ENCODE measurements at places on chromosomes 2 and 18.

GRCh38 chr2:120564213-120565094 lies 171.2 kb upstream of the GLI2 start:
- DNase-seq, result peak; percentile 48

DNA sequence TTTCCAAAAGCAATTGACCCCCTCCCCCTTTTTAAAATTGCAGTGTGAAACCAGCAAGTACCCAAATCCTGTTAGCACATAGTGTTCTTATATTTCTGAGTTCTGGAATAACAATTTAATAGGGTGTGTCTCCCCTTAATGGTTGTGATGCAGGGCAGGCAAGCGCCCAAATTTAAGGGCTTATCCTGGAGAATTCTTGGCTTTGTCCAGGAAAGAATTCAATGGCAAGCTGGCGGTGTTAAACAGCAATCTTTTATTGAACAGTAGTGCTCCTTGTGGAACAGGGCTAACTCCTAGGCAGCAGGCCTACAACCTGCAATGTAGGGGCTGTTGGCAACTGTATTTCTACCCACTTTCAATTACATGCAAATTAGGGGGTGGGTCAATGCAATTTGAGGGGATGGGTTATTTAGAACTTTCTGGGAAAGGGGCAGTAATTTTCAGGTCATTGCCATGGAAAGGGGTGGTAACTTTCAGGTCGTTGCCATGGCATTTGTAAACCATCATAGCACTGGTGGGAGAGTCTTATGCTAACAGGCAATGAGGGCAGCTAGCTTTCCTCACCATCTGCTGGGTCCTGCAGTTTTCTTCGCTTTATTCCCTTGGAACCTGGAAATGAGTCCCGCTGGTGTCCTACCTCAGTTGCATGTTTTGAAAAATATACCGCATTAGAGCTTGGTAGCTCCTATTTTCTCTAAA lies 149.0 kb upstream of the KCTD1 start:
- no peak for DNase-seq

GRCh38 chr2:133562558-133562957 lies 5.7 kb downstream of the NCKAP5 start:
- no peak for DNase-seq

DNA sequence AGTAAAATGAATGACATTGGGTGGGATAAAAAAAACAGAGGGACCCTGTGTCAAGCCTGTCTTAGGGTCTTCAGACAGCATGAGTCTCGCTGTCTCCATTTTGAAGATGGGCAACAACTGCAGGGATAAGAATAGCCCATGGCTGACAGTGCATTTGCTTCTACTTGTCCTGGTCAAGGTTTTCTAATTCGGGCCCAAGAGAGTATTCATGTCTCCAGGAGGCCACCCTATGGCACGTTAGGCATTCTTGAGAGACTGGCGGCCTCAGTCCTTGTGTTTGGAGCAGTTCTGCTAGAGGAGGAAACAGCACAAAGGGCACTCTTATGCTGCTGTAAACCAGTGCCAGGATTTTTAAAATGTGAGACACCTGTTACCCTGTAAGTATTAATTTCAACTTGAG lies 9.5 kb upstream of the MYL1 start:
- no peak for DNase-seq

DNA sequence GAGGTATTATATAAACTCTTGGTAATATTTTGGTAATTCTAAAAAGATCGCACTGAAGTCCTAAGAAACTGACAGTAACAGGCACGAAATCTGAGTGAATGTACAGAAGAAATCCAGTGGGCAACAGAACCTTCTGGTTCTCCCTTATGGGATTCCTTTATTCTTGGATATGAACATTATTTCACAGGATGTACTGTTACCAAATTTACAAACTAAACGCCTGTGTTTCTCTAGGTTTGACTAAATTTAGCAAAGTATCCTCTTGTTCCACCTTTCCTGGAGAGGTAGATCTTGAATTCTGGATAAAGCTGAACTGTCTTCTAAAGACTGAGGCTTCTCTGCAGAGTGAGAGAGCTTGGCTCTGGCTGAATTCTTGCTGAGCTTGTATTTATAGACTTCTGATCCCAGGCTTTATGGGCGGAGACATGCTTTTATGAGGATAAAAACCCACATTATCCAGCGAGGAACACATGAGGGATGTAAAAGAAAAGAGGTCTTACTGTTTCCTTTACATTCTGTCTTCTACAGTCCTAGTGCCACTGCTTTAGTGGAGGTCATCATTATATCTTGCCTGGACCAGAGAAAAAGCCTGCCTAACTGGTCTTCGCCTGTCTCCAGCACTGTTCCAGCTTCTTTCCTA lies 220.8 kb downstream of the CDH2 start:
- DNase-seq, result no peak

GRCh38 chr2:52658598-52658997 lies 1109.0 kb upstream of the CHAC2 start:
- DNase-seq, result no peak

- DNase-seq, result no peak
Measured at GRCh38 chr2:239397931-239398471, 2.8 kb downstream of the HDAC4 start.

GRCh38 chr18:51157215-51157614 lies 40.3 kb downstream of the MEX3C start:
- no peak for DNase-seq

GRCh38 chr2:234249034-234249735 lies 198.7 kb downstream of the SPP2 start:
- DNase-seq, result no peak

DNA sequence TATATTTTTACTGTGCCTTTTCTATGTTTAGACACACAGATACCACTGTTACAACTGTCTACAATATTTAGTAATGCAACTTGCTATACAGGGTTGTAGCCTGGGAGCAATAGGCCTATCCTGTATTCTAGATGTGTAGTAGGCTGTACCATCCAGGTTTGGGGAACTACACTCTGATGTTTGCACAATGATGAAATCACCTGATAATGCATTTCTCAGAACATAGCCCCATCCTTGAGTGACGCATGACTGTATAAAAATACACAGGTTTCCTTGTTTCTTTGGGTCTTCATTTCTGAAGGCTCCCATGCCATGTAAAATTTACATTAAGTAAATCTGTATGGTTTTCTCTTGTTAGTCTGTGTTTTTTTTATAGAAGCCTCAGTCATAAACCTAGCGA lies 270.9 kb upstream of the SKOR2 start:
- DNase-seq, result no peak

DNA sequence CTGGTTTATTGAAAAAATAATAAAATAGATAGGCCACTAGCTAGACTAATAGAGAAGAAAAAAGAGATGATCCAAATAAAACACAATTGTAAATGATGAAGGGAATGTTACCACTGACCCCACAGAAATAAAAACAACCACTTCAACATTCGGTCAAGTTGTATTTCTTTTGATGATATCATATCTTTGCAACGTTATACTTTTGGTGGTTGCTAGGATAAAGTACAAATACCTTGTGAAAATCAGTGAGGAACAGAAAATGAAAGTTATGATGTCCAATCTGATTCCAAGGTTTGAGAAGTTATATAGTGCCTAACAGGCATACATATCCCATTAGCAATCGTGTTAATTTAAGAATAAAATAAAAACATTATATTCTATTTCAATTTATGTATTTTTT lies 6.6 kb upstream of the ASNSD1 start:
- no peak for DNase-seq

DNA sequence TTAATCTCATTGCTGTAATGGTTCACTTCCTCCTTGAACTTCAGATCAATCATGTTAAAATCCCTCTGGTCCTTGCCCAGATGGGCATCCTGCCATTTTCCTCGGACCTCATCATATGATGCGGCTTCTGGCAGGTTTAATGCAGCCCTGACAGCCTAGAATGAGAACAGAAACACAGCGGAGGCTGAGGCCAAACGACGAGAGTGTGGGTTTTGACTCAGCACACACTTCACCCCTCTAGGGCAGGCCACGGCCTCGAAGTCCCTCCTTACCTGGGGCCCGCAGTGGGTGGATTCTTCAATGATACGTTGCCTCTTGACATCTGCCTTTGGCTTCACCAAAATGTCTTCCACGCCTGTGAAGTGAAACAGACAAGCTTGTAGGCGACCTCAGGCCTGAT lies 56.8 kb downstream of the POLR1A start:
- DNase-seq, result no peak

DNA sequence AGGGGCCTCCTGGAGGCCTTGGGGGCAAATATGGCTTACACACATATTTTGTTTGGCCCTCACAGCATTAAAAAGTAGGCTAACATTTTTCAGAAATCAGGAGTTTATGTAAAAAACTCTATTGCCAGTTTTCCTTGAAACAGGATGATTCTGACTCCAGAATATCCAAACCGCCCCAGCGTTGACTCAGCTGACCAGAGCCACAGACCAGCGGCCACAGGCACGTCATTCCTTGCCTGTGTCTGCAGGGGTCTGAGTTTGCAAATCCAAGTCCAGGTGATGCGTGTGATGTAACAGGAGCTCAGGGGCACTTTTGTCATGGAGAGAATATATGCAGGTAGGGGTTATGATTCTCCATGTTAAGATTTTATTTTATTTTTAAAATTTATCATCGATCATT lies 79.4 kb upstream of the ALKAL2 start:
- no peak for DNase-seq

- DNase-seq, result no peak
Measured at GRCh38 chr2:75539955-75540716, 20.6 kb downstream of the EVA1A start.

GRCh38 chr2:237459741-237460174 lies 27.3 kb upstream of the MLPH start:
- no peak for DNase-seq

- DNase-seq, result peak; percentile 77
Measured at GRCh38 chr18:49813069-49813318, 339 bp downstream of the ACAA2 start.

- no peak for DNase-seq
Measured at GRCh38 chr2:97914691-97915213, 81.0 kb downstream of the TMEM131 start.

- DNase-seq, result no peak
Measured at GRCh38 chr2:45311559-45311958, 299.5 kb downstream of the SRBD1 start.

- peak; percentile 41 for DNase-seq
Measured at GRCh38 chr2:89844221-89844943, 1152.9 kb downstream of the RPIA start.

DNA sequence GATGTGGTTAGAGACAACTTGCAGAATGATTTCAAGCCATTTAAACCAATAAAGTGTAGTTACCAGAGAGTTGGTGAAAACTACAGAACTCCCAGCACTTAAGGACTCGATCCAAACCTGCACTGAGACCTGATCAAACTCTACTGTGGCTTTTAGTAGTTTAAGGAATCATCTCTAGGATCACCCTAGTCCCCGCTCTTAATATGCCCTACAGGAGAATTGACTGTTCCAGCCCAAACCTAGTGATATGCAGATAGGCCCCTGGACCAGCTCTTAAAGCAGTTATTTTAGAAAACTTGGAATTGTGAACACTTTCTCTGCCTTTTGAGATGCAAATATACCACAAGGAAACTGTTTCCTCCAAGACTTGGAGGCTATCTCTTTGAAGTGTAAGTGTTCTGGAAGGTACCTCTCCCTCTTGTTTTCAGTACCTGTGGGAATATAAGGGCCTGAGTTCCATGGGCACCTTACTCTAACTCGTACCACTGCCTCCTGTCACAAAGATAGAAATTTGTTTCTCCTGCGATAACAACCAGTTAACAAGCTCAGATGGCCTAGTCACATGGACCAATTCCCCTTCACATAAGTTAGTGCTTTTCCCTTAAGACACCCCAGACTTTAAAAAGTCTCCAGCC lies 1367.2 kb upstream of the SLC39A10 start:
- DNase-seq, result no peak

DNA sequence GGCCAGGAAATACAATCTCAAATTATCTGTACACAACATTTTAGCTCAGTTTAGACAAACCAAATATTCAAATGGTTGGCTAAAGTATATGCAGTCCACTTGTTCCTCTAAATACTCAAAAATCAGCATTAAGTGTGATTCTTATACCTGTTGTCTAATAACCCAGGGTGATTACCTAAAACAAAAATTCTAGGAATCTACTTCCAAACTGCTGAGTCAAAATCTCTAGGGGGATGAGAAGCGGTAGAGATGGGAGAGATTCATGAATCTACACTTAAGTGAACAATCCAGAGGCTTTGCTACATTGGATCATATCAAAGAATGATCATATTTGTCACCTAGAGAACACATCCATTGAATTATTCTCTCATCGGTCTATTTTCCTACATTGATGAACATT lies 420.9 kb upstream of the PKDCC start:
- no peak for DNase-seq

DNA sequence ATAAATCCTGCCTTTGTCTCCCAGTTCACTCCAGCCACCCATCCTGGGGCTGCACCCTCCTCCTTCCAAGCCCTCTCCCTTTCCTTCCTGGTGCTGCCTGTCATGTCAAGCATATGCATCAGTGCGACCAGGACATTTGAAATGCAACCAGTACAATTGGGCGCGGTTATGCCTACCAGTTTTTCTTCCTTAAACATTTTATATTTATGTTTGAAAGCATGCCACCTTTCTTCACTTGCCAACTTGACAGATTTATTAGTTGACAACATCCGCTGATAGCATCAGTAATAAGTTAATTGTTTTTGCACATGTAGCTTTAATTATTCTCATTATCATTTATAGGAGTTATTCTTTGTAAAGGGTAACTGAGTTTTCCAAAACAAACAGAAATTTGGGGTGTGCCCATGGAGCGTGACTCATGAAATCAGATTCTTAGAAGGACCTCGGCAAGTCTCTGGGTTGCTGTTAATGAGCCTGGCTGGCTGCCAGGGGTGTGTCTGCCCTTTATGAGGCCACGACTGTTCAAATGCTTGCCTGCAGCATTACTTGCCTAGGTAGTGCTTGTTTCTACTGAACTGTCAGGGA lies 32.8 kb upstream of the IL1B start:
- DNase-seq, result peak; percentile 87

- DNase-seq, result no peak
Measured at GRCh38 chr2:137842430-137842829, 121.8 kb upstream of the HNMT start.

- no peak for DNase-seq
Measured at GRCh38 chr2:140589273-140589672, 1541.5 kb downstream of the LRP1B start.

GRCh38 chr18:78228974-78229373 lies 750.6 kb upstream of the SALL3 start:
- DNase-seq, result no peak

- no peak for DNase-seq
Measured at GRCh38 chr2:169039702-169040101, 8.6 kb upstream of the ABCB11 start.

GRCh38 chr2:120619579-120619978 lies 116.1 kb upstream of the GLI2 start:
- no peak for DNase-seq

- DNase-seq, result no peak
Measured at GRCh38 chr2:234288974-234289455, 207.9 kb downstream of the ARL4C start.

GRCh38 chr2:200451511-200451910 lies 58.4 kb downstream of the KCTD18 start:
- no peak for DNase-seq
